ELR (cell line): ENCODE measurements at places on chromosomes 4 and X.

GRCh38 chrX:117973110-117973807, 143.4 kb downstream of the KLHL13 start:
- DNase-seq, result no peak

DNA sequence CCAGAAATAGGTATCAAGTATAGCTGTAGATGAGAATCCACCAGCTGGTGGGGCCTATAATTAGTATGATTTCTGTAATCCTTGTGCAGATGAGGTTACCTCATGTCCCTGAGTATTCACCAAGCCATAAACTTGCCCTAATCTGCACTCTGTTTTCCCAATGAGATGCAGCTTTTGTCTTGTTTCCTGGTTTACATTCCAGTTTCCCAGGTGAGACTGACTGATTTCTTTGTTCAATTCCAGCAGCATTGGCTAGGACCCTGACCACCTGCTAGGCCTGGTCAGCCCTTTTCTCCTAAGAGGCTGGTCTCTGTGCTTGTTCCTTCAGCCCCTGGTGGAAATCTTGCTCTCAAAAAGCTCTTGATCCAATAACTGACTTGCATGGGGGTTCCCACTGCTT, 44.6 kb downstream of the GABRB1 start:
- no peak for DNase-seq

GRCh38 chr4:98905839-98906238, 23.1 kb downstream of the EIF4E start:
- DNase-seq, result peak; percentile 57

GRCh38 chr4:98516042-98516440, 142.4 kb downstream of the TSPAN5 start:
- peak; percentile 92 for DNase-seq

- DNase-seq, result peak; percentile 51
Measured at GRCh38 chrX:110145854-110146253, 142.9 kb downstream of the TMEM164 start.

DNA sequence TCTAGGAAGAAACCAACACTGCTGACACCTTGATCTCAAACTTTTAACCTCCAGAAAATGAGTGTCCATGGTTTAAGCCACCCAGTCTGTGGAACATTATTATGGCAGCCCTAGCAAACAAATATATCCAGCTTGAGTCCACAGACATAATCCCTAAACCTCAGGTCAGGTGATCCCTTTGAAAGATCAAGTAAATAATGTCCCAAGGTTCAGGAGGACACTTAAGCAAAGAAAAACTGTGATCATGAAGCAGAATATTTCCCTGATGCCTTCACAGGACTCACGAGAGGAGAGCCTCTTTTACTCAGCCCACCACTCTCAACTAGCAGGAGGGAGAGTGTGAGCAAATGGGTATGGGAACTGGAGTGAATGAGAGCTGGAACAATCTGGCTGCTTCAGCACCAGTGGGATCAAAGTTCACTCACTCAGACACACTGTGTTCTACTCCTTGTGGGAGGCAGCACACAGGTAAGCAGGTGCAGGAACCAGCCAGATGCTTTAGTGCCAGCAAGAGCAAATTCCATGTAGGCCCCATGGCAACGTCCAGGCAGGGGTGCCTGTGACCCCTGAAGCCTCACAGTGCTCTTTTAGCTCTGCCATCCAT, 608.4 kb downstream of the RAB28 start:
- no peak for DNase-seq

DNA sequence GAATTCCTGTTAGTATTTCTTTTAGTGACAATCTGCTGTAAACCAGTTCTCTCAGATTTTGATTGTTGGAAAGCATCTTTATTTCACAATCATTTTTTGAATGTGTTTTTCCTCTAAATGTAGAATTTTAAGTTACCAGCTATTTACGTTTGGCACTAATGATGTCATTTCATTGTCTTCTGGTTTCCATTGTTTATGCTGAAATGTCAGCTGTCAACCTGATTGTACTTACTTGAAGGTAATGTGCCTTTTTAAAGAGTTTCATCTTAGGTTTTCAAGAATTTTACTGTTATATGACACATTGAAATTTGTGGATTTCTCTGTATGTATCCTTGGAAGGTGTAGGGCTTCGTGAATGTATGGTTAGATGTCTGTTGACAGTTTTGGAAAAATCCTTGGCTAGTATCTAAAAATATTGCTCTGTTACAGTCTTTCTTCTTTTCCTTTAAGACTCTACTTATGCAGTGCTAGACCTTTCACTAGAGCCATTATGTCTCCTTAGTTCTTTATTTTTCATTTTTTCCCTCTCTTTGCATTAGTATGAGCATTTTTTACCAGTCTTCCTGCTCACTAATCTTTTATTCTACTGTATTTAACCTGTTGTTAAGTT, 30.4 kb downstream of the SMAD1 start:
- DNase-seq, result peak; percentile 13

DNA sequence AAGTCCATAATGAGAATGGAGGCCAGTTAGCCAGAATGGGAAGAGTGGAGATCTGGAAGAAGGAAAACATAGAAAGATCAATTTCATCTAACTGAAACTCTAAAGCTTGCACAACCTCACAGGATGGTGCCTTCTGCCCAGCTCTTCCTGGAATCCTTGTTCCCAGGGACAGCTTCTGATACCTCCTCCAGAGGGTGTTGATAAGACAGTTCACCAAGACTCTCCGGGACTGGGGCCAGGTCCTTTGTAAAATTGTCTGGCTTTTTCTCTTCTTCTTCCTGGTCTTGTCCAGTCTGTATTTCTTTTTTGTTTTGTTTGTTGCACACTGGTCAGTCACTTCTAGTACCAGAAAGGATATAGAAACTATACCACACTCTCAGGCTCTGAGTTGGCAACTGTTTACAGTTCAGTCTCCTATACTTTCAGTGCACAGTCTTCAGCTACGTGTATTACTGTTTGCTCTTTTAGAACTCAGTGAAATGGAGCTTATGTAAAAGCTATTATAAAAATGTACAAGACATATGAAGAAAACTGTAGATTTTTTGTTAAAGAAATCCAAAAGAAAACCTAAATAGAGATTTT, 142.8 kb upstream of the RPL34 start:
- DNase-seq, result no peak

DNA sequence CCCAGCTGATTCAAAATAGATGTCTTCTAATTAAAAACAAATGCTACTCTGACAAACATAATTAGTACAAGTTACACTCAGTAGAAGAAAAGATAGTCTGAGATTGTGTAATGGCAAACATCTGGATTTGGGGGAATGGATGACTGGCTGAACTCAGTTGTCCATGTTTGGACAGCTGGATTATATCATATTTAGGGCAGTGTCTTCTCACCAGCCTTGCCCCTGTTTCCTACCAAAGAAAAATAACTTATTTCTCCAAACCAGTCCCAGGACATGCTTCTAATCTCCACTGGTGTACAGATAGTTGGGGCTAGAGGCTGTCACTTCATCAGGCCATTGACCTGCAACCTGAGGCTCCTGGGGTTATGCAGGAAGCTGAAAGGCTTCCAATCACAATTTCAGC, 237.3 kb downstream of the USP46 start:
- DNase-seq, result no peak

DNA sequence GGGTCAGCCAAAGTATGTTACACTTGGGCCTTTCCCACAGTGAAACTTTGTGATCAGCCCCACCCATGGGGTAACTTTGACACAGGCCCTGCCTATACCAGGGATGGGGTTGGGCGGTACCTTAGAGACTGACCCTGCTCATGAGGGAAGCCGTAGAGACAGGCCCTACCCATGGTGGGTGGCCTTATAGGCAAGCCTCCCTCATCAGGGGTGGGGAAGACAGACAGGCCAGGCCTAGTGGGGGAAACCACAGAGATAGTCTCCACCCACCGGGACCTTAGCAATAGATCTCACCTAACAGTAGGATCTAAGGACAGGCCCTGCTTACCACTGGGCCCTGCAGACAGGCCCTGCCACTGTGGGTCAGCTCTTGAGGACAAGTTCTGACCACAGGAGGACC, 6.8 kb downstream of the PLP2 start:
- DNase-seq, result no peak

GRCh38 chr4:42487230-42487629, 89.9 kb downstream of the SHISA3 start:
- no peak for DNase-seq

DNA sequence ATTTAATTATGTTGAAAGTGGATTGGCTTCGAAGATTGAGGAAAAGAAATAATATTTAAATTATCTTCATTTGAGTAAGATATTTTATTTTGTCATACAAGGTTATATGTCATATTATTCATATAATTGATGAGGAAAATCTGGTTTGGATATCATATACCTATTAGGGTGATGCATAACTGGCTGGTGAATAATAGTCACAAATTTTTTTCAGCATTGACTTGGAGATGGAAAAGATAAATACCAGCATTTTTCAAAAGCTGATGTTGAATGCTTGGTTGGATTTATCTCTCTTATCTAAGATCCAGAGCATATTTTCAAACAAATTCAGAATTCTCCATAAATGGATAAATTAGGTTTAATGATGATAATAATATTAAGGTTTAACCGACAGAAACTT, 93.5 kb upstream of the SLIT2 start:
- DNase-seq, result no peak

DNA sequence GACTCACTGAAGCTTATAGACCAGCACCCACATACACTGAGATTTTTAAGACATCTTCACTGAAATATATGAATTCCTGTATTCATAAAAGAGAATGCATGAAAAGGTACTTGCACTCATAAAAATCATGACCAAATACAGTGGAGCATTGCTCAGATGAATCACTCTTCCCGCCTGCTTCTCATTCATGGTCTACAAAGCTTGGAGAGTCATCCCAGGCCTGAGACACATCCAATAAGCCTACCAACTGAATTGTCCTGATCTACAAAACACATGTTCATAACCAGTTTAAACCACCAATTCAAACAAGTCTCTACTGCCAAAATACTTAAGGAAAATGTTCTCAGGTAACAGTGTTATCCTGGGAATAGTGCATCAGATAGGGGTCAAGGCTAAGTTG, 38.1 kb downstream of the PROM1 start:
- DNase-seq, result no peak

- peak; percentile 22 for DNase-seq
Measured at GRCh38 chrX:103839404-103839803, 7.3 kb upstream of the RAB9B start.

DNA sequence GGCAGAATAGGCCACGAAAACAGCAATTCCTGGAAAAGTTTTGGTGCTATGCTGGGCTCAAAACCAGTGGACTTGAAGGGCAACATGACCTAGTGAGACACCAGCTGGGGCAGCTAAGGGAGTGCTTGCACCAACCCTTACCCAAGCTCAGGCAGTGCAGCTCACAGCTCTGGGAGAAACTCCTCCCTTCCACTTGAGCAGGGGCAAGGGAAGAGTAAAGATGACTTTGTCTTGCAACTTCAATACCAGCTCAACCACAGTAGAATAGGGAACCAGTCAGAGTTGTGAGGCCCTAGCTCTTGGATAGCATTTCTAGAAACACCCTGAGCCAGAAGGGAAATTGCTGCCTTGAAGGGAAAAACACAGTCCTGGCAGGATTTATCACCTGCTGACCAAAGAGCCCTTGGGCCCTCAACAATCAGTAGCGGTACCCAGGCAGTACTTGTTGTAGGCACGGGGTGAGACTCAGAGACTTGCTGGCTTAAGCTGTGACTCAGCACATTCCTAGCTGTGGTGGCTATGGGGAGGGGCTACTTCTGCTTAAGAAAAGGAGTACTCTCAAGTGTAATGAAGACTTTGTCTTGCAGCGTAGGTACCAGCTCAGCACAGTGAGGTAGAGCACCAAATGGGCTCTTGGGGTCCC, 19.7 kb upstream of the ABCG2 start:
- peak; percentile 86 for DNase-seq

DNA sequence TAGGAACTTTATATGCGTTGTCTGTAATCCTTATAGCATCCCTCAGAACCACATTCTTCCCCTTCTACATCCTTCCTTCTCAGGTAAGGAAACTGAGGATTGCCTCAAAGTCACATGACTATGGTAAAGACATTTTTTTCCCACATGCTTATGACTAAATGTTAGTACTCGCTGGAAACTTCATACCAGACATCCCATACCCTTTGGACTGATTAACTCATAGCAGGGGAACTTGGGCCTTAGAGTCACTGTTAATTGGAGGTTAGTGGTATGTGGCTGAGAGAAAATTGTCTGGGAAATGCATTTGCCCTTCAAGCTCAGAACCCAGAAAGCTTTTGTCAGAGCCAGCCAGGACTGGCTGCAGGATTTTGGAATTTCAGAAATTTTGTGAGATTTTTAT, 155.0 kb downstream of the RELL1 start:
- peak; percentile 25 for DNase-seq

DNA sequence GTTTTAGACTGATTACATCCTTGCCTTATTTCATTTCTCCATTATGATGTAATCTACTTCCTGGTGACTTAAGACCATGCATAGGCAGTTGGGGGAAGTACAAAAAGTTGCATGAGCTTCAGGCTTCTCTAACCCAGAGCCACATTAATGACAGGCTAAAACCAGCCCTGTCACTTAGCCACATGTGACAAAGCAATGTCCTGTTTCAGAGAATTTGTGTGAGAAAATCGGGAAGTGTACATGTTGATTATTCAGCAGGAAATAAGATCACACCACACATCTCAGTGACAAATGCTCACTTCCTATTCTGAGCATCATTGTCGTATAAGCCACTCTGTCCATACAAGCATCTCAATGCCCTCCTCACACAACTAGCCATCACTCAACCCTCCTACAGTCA, 98.5 kb upstream of the MAGEB16 start:
- DNase-seq, result no peak

DNA sequence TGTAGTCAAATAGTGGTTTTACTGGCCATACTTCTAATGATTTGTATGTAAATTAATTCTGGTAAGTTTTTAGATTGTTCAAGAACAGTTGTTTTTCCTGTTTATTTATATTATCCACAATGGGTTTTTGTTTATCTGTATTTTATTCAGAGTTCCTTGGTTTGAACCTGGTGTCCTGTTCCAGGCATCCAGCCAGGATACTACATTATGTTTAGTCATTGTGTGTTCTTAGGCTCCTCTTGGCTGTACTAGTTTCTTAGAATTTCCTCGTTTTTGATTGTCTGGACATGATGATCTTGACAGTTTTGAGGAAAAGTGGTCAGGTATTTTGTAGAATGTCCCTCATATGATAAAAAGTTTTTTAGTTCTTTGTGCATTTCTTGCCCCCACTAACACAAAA, 7.8 kb downstream of the TIGD2 start:
- peak; percentile 19 for DNase-seq

- no peak for DNase-seq
Measured at GRCh38 chr4:31171362-31171761, 451.2 kb downstream of the PCDH7 start.

GRCh38 chr4:48388525-48389154, 47.3 kb downstream of the SLAIN2 start:
- peak; percentile 69 for DNase-seq

GRCh38 chrX:51917604-51918003, 24.2 kb downstream of the MAGED1 start:
- no peak for DNase-seq

GRCh38 chrX:39427492-39427891, 626.2 kb downstream of the MID1IP1 start:
- no peak for DNase-seq

GRCh38 chr4:7785017-7785416, 154.6 kb downstream of the AFAP1 start:
- DNase-seq, result peak; percentile 15

DNA sequence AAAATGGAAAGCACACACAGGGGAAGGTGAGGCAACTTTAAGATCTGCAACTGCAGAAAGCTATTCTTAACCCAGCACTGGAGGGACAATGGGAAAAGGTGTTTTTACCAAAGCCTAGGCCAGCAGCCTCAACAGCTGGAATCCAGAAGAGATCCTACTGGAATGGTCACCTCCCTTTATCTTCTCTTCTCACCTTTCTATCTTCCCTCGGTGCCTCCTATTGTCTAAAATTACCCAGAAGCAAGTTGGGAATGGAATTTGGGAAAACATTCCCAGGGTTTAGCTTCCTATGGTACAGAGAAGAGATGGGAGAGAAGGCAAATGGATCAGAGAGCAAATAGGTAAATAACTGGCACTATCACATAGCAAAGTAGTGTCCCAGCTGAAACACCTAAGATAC, 73.1 kb downstream of the TIGD2 start:
- no peak for DNase-seq
